Breast epithelium (tissue), 4 donors: ENCODE measurements at places on chromosomes 3 and 15.
A peak's percentile ranks its signal among the peaks of the same experiment; 100 is the strongest.

DNA sequence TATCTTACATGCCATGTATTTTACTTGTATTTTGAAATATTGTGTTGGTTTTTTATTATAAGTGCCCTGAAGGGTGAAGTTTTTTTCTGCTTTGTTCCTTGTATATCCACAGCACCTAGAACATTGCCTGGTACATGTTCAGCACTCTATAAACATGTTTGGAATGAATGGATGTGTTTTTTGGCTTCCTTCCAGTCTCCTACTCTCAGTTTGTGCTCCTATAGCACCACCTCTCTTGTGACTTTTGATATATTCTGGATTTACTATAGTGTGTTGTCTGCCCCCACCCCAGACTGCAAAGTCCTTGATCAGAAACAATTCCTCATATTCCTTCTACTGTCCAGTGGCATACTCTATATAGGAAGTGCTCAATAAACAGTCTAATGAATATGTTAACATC is 60.6 kb downstream of the PLCL2 start:
- DNase-seq = no peak

DNA sequence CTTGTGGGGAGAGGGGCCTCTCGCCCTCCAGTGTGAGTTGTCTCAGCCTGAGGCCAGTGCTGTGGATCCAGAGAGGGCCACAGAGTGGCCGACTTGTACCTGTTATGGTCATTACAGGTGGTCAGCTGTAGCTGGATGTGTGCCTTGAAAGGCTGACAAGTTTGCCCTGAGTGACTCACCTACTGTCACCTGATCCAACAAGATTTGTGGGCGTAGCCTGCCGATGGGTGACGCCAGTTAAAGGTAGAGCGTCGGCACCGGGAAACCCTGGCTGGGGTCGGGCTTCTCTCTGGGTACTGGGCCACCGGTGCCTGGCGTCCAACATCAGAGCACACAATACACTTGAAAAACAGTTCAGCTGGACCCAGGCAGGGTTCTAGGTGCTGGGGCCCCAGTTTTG is 2.8 kb upstream of the ISG20 start:
- DNase-seq = peak; percentile 73

DNA sequence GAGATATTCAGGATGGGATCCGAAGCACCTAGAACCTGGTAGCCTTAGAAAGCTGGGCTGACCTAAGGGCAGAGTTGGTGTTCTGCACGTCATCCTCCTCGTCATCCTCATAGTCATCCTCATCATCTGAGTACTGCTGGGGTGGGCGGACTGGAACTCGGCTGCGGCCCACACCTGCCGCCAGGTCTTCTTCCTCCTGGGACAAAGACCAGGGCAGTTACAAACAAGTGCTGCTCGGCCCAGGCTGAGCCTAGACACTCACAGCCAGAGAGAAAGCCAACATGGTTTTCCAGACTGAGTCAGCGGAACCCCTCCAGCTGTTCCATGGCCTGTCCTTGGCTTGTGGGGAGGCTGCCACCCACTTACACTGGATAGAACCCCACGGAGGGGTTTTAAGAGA is 40.5 kb downstream of the SEMA3G start:
- no peak for DNase-seq

- DNase-seq = no peak
Measured at GRCh38 chr3:57758686-57759085, 2.6 kb downstream of the SLMAP start.

GRCh38 chr3:143172062-143172794 is 52.7 kb downstream of the CHST2 start:
- no peak for DNase-seq

GRCh38 chr3:46913644-46914043 is 36.1 kb downstream of the PTH1R start:
- DNase-seq = peak; percentile 59

GRCh38 chr15:94792196-94792595 is 560.8 kb downstream of the MCTP2 start:
- DNase-seq = no peak

- no peak for DNase-seq
Measured at GRCh38 chr3:43162230-43163084, 56.6 kb upstream of the POMGNT2 start.

DNA sequence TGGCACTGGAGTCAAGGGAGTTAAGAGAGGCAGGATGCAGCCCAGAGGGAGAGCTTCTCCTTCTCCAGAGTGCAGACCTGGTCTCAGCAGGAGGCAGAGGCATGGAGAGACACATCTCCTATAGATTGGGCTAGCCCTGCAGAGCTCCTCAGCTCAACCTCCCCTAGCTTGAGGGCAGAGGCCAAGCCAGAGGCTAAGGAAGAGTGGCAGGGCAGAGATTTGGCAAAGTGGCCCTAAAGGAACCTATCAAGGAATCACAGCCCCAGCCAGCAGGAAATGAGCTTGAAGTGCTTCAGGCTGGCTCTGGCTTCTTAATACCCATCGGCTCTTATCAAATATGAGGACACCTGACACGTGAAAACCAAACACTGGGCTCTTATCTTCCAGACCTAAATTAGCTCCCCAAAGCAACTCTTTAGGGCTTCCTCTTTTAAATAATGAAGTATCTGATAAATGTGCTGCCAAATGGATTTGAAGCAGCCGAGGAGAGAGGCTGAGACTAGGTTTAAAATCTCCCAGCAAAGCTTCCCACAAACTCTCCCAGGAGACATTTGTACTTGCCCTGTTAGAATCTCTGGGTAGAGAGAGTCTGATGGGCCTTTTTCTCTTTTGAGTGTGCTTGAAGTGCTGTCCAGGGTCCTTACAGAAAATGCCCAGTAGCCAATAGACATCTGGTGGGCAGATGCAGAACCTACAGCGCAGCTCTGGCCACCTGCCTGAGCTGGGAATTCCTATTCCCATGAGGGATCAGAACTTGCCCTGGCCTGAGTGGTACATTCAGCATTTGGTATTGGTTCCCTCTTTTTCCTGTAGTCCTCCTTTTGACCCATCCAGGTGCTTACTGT is 271.4 kb downstream of the CLSTN2 start:
- DNase-seq = no peak

DNA sequence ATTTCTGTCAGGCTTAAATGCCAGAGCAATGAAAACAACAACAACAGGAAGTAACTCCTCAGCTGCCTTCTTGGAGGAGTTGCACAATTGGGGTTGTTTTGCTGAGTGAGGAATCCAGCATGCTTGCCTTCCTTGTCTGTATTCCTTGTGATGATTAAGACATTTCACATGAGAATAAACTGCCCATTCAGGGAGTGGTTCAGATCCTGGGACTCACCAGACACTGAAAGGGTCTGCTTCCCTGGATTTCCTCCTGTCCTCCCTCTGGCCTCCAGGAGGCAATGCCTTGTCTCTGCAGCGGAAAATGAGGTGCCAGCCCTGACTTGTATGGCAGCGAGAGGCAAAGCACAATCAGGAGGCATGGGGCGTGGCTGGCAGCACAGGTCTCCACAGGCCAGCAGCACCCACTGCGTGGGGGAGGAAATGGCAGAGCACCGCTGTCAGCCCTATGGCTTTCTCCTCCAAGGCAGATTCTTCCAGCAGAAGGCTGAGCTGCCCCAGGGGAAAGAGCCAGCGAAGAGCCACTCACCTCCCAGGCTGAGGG is 41.5 kb downstream of the RBP2 start:
- no peak for DNase-seq

DNA sequence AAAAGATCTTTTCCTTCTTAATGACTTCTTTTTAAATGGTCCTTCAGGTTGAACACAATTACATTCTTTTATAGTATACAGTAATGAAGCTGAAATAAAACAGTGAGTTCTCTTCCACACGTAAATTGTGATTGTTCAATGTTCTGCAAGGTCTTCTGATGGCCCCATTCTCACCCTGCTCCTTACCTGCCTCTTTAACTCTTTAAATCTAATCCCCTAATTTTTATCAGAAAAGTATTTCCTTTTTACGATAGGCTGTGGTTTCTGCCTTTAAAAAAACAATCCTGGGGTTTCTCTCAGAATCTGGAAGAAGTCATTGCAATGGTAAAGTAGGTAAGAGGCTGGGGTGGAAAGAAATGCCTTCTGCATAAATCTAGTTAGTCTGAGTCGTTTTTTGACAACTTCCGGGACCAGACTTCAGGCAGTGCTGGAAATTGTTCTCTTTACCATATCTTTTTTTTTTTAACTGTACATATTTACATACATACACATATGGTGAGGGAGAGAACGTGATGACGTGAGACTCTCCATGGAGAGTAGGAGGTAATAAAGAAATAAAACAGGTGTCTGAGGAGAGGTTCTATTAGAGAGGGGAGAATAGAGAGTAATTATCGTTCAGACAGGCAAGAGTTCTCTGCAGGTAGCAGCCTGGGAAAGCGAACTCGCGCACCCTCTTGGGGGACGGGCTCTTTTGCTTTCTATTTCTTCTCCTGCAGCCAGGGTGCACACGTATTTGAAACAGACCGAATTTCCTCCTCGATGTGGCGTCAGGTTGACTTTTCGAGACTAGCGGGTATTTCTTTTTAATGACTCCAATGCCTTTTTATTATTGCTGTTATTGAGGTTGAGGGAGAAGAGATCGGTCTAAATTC is at the start of gene SIDT1:
Gene SIDT1, plus strand, starts transcription at position 730 of the 872 bp plus-strand sequence. CDS start 467 bp downstream, outside the sequence.
- no peak for DNase-seq

DNA sequence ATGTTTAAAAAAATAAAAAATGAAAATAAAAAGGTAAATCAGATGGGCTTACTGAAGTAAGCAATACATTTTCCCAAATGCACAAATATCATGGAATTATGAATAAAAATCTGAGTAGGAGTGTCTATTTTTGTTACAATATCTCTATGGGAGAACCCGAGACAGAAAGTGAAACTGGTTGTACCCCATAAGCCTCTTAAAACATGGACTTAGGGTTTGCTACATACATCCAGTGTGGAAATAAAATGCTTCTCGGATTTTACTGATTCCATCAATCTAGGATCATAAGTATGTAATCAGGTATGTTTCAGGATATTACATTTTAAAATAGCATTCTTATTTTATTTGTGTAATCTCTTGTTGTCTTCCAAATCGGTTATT is 177.8 kb upstream of the CDIN1 start:
- no peak for DNase-seq
